ENCODE measurements at places on chromosomes 1 and 21.

- H3K4me3 ChIP-seq, result no peak overlapping the region
- H3K36me3 ChIP-seq, result no peaks in the 10 kb centered on the region
- no peak overlapping the region for H3K27ac ChIP-seq
- no peak for DNase-seq
- H3K4me1 ChIP-seq, result no peaks in the 10 kb centered on the region
Measured at GRCh38 chr1:230299191-230300006, 126.7 kb downstream of the PGBD5 start.

DNA sequence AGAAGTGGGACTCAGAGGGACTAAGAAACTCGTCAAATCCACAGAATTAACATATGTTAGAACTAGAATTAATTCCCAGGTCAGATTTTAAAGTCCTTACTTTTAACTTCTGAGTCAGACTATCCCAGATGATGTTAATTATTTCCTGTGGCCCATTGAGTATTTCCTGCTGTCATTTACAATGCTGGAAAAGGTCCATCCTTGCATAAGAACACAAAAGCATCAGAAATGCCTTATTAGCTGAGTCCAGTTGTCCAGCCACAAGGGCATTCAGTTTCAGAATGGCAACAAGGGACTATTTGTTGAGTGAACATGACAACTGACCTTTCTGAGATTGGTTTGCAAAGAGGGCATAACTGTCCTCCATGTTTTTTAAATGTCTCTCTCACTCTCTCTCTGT lies 16.5 kb upstream of the HIVEP3 start:
- no peaks in the 10 kb centered on the region for H3K36me3 ChIP-seq
- H3K27me3 ChIP-seq, result no peaks in the 10 kb centered on the region
- H3K4me3 ChIP-seq, result no peak overlapping the region
- H3K27ac ChIP-seq, result no peak overlapping the region

DNA sequence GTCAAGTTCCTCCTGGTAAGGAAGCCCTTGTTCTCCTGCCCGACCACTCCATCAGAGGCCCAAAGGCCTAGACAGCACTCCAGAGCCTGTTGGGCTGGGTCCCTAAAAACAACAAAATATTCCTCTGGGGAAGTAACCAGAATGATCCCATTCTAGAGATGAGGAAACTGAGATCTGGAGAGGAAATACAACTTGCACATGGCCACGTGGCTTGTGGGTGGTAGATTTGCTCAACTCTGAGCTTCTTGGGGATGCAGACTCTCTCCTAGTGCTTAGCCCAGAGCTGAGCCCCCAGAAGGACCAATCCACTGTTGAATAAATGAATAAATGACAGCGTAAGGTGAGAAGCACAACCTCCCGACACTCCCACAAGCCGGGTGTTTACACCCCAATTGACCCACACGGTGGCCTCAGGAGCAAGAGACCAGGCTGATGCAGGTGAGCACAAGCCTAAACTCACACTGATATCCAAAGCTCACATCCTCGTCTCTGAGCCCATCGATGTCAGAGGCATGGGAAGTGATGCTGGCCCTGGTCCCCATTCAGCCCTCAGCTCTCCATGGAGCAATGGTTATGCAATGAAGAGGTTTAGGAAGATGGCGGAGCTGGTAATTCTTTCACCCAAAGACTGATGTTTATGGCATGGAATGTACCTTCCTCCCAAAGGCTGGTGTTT lies 172.5 kb upstream of the EDN2 start:
- no peak overlapping the region for H3K27ac ChIP-seq
- no peaks in the 10 kb centered on the region for H3K36me3 ChIP-seq
- H3K4me3 ChIP-seq, result no peak overlapping the region
- H3K4me1 ChIP-seq, result peaks cover 29% of the 10 kb centered on the region

DNA sequence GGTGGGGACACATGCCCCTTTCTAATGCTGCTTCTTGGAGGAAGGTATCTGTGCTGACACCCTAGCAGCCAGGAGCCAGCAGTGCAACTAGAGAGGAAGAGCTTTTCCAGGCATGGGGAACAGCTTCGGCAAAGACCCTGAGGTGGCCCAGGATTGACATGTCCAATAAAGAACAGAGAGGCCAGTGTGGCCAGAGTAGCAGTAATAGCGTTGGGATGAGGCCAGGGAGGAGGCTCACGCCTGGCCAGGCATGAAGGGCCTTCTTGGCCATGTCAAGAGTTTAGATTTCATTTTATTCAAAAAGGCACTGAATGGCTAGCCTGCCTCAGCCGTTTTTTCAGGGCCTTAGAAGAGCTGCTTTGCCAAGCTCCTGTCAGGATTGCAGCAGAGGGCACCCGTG lies 16.3 kb upstream of the ADAMTSL4 start:
- DNase-seq, result no peak
- H3K36me3 ChIP-seq, result no peaks in the 10 kb centered on the region
- H3K4me1 ChIP-seq, result no peaks in the 10 kb centered on the region
- no peak overlapping the region for H3K4me3 ChIP-seq

- H3K27me3 ChIP-seq, result no peaks in the 10 kb centered on the region
- no peaks in the 10 kb centered on the region for H3K4me1 ChIP-seq
- no peak for DNase-seq
- H3K27ac ChIP-seq, result no peak overlapping the region
- H3K4me3 ChIP-seq, result no peak overlapping the region
Measured at GRCh38 chr1:67350783-67351182, 43.1 kb downstream of the IL12RB2 start.

DNA sequence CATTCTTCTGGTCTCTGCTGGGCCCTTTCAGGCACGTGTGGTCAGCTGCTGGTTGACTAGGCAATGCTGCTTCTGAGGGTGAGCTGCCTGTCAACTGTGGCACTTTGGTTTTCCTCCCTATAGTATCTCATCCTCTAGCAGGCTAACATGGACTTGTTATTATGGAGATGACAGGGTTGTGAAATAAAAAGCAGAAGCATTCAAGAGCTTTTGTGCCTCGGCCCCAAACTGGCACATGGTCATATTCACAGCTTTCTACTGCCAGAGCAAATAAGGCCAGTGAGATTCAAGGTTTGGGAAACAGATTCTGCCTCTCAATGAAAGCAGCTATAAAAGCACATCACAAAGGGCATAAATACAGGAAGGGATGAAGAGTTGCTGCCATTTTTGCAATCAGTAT lies 1.6 kb upstream of the ZNF124 start:
- H3K4me1 ChIP-seq, result no peaks in the 10 kb centered on the region
- H3K27me3 ChIP-seq, result no peaks in the 10 kb centered on the region
- H3K4me3 ChIP-seq, result no peak overlapping the region

All from CD8-positive, alpha-beta memory T cell (primary cell).